ENCODE measurements at places on chromosomes 16 and 17.

- no peak for DNase-seq
Observed at GRCh38 chr16:3868556-3868955, 12.0 kb downstream of the CREBBP start.

DNA sequence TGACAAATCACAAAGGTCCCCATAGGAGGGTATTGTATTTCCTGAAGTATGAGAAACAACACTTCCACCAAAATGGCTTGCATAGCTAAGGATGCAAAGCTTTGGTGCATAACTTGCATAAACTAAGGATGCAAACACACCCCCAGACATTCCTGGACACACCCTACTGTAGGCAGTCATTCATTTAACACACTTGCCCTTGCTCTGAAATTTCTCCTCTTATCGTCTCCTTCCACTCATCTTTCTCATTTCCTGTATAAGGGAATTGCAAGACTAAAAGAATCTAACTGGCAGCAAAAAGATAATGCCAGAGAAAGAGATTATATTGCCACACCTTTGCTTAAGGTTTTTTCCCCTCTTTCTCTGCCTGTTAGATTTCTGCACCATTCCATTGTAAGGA is 28.3 kb downstream of the CHD9 start:
- DNase-seq: no peak

DNA sequence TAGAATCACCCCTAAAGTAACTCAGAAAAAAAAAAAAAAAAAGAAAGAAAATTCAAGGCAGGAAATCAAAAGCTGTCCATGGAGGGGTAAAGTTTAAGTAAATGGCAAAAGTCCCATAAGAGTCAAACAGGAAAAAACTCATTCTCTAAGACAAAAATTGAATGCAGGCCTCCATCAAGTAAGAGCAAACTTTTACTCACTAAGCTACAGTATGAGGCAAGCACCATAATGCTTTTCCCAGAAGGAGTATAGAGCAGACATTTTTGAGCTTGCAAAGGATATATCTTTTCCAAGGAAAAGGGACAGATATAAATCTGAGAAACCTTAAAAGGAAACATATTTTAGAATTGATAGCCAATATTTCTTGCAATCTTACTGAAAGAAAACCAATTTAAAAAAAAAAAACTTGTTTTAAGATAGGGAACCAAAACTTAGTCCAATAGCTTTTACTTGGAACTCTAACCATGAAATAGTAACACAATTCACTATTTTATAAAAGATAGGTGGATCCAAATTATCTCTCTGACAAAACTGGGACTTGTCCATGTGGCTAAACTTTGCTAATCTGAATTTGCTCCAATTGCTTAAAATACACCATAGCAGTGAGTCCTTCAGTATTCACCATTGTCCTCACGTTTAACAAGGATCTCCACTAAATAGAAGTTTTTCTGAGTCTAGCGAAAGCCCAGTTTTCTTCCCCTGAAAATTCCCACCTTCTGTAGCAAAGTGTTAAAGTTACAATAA is 99.8 kb downstream of the CDH11 start:
- no peak for DNase-seq

- no peak for DNase-seq
Observed at GRCh38 chr17:49522357-49522890, 27.3 kb downstream of the NGFR start.

DNA sequence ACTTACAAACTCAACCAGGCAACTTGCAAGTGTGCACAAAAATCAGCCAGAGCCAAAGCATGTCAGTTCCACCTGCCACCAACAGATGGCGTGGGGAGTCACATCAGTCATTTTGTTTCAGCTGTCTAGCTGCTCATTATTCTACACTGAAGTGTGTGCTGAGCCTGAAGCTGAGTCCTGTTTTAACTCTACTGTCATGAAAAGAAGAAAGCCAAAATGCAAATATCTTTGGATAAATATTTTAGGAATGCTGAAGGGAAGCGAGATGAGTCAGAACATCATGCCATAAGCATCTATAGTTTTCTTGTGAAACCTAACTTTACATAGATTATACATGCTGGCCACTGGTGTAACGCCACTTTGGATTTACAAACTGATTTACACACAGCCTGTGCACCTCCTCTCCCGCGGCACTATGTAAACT is 172.6 kb downstream of the CDK5R1 start:
- peak; percentile 62 for DNase-seq

DNA sequence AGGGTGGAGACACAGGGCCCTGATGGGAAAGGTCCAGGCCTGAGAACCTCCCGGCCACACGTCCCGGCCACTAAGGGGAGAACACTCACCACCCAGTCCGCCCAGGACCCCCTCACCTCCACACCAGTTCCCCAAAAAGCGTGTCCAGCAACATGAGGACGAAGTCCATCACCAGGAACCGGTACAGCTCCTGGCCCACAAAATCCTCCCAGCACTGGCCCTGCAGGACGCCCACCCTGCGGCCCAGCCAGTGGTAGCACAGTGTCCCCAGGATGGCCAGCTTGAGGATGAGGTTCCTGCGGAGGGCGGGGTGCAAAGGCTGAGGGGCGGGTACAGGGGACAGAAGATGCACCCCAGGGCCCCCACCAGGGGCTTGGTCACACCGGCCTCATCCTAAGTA is 8.0 kb downstream of the TMC6 start:
- DNase-seq: no peak

- DNase-seq: no peak
Observed at GRCh38 chr17:76982408-76983074, 114.3 kb downstream of the MGAT5B start.

GRCh38 chr17:76501018-76501826 is at the start of gene RHBDF2:
RHBDF2 (minus strand) TSS chr17:76501423; CDS start chr17:76481524, 19,899 bp downstream.
- peak; percentile 84 for DNase-seq

GRCh38 chr16:27650073-27650701 is 100.2 kb downstream of the KATNIP start:
- no peak for DNase-seq

- DNase-seq: peak; percentile 6
Observed at GRCh38 chr17:5545051-5545987, 39.0 kb downstream of the NLRP1 start.

- DNase-seq: peak; percentile 28
Observed at GRCh38 chr17:27319541-27320221, 25.8 kb downstream of the WSB1 start.

GRCh38 chr17:9101356-9101755 is 80.0 kb downstream of the NTN1 start:
- no peak for DNase-seq

GRCh38 chr16:30989469-30990047 is 4.6 kb downstream of the HSD3B7 start:
- no peak for DNase-seq

DNA sequence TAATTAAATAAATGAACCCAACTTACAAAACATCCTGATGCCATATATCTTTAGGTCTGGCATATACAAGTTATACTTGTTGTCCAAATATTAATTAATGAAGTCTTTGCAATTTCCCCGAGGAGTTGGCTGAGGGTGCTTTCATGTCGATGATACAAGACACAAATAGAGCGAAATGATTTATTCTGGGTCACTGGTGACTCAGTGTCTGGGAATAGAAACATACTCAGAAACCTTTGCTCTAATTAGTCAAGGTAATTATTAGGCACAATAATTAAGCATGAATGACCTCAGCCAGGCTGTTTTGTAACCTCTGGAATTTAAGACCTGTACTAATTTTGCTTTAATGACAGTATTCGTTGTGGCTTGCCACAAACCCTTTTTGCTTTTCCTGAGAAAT is 37.0 kb upstream of the HAPSTR1 start:
- DNase-seq: no peak

- DNase-seq: peak; percentile 69
Observed at GRCh38 chr16:87392821-87393679, 914 bp downstream of the MAP1LC3B start.

- DNase-seq: peak; percentile 25
Observed at GRCh38 chr16:31568577-31569359, 41.1 kb downstream of the AHSP start.

GRCh38 chr17:46121165-46121764 is 72.0 kb downstream of the KANSL1 start:
- no peak for DNase-seq

DNA sequence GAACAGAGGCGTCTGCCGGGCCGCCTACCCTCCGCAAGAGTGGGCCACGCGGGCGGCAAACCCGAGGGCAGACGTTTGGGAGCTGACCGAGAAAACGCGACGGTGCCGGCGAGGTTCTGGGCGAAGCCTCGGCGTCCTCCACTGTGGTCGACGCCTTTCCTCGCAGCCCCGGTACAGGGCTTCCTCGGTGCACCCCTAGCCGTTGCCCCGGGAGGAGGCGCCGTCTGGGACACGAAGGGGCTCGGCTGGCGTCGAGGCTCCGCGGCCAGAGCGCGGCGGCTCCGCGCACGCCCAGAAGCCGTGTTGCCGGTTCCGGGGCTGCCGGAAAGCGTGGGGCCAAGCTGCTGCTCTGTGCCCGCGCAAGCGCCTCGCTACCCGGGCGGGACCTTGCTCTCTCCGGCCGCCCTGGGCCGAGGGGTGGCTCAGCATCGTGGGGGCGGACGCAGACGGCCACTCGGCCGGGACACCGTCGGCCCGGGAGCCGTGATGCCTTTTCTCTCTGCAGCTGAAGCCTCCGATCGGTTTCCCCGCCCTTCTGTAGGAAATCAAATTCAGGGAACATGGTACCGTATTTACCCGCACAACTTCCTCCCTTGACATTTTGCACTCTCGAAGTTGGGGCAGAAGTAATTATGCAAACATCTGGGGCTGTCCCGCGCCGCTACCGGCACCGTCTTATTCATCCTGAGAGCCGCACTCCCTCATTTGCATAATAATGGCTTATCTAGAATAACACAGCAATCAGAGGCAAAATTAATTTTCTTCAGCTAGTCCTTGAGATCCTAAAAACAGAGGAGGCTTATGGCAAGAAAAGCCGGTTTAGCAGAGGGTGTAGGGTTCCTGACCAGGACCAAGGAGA is 7.3 kb upstream of the CBX8 start:
- DNase-seq: no peak

- DNase-seq: no peak
Observed at GRCh38 chr17:49327835-49328784, 33.9 kb downstream of the ZNF652 start.

- DNase-seq: peak; percentile 68
Observed at GRCh38 chr16:77169650-77170236, 21.2 kb upstream of the MON1B start.

DNA sequence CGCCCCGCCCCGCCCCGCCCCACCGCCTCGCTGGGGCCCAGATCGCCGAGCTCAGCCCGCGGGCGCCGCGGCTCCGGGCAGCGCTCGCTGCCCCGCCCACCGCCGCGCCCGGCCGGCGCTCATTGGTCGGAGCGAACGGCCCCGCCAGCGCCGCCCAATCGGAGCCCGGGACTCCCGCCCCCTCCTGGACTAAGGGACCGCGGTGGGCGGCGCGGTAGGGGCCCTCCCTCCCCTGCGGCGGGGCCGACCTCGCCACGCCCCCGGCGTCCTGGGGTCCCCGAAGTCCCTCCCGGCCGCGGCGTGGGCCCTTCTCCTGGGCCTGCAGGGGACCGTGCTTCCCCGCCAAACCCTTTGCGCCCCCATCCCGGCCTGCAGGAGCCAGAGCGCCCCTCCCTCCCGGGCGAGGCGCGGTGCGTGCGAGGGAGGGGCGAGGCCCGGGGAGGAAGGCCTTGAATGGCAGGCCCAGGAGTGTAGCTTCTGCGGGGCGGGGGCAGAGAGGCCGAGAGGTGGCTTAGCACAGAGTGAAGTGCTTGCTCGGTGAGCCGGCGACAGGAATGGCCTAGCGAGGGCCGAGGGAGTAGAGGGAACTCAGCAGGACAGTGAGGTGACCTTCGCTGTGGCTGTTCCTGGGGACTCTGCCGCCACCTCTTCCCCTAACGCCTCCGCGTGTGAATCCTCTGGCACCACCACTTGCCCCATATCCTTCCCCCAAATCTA is at the start of gene CAMKK1:
TSS of gene CAMKK1 (minus strand) at position 51 of the 717 bp plus-strand sequence. CDS start 7,366 bp downstream, outside the sequence.
- DNase-seq: peak; percentile 95

DNA sequence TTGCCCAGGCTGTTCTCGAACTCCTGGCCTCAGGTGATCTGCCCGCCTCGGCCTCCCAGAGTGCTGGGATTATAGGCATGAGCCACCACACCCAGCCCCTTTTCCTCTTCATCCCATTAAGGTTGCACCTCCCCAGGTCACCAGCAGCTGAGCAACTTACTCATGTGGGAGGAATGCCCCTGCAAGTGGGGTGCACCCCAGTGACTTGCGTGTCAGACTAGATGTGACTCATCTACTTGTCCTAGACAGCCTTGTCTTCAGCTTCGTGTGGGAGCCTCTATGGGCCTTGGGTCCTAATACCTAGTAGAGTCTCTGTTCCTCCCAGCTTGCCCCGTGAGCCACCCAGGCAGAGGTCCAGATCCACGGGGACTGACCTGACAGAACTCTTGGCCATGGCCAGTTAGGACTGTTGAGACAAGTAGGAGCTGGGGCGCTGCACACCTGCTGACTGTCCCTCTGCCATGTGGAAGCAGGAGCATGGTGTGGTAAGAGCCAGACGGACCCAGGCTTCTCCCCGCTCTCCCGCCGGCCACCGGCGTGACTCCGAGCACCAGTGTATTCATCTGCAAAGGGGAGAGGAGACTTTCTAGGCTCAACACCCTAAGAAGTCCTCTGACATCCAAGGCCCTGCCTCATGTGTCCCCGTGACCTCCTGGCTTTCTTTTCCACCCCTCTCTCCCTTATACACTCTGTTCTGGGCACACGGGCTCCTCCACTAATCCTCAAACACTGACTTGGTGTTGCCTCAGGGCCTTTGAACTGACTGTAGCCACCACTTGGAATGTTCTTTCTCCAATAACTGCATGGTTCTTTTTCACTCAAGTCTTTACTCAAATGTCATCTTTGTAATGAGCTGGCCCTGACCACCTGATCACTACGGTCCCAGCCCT is 11.6 kb upstream of the CBX4 start:
- peak; percentile 70 for DNase-seq

- DNase-seq: no peak
Observed at GRCh38 chr17:81723651-81724209, 11.6 kb downstream of the SLC25A10 start.

- no peak for DNase-seq
Observed at GRCh38 chr17:82826211-82826610, 13.6 kb downstream of the ZNF750 start.

DNA sequence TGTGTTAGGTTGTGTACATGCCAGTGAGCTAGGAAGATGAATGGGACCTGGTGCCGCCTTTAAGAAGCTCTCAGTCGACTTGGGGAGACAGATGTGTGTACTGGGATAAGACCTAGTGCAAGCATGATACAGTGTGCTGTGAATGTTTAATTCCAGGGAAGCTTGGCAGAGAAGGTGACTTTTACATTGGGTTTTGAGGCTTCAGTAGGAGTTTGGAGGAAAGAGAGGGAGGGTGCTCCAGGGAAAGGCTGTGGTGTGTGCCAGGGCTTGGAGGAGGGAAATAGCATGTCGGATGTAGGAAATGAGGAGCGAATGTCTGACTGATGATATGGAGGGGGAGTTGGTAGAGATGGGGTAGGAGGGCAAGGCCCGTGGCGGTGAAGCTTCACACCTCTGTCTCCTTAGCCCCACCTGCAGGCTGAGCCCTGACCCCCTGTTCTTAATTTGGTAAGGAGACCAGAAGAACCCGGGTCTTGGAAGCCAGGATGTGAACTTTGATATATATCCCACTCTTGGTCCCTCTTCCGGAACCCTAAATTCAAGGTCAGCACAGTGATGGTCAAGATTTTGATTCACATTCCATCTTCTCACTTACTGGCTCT is 76.6 kb downstream of the PLCG2 start:
- DNase-seq: peak; percentile 59

Measured in mesendoderm (in vitro differentiated cells).